ENCODE measurements at places on chromosomes 12 and 14. TPM values are rescaled to one million over a fixed set of nuclear protein-coding genes. Genes with fewer than 3 reads are reported as not detected.

The AQP2 gene
- total RNA-seq: not detected

The ASB2 gene
- 0.77 TPM for total RNA-seq

The MIPOL1 gene
- 23.9 TPM for total RNA-seq

The NT5DC3 gene
- 14.8 TPM for total RNA-seq

The TPH2 gene
- total RNA-seq: 0.90 TPM

The C3AR1 gene
- total RNA-seq: not detected

The GLT1D1 gene
- total RNA-seq: 3.6 TPM

The SRRM4 gene
- 1.1 TPM for total RNA-seq

The RDH12 gene
- total RNA-seq: 1.1 TPM

The GYS2 gene
- total RNA-seq: not detected

The PTPRO gene
- 2.0 TPM for total RNA-seq

DNA sequence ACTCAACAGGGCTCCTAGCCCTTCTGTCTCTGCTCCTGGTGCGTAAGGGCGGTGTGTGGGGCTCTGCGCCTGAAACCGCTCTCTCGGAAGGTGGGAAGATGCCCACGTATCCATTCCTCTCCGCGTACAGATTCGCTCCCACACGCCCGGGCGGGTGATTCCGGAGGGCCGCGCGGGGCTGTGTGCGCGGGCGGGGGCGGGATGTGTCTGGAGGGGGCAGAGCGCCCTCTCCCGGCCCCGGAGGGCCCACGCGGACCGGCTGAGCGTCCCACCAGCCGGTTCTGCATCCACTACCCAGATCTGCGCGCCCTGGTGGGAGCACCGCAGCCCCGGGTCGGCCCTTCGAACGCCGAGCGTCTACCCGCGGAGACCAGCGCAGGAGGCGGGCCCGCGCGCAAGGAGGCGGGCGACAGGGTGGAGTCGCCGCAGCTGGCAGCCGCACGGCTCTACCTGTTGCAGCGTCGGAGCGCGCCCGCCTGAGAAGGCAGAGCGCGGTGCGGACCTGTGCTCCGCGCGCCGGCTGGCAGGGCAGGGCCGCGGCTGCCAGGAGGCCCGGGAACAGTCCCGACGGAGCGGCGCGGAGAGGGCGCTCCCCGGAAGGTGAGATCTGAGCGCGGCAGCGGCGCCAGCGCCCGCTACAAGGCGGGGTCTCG lies 1.4 kb upstream of the KCNK13 start:
- DNase-seq: peak; percentile 85

DNA sequence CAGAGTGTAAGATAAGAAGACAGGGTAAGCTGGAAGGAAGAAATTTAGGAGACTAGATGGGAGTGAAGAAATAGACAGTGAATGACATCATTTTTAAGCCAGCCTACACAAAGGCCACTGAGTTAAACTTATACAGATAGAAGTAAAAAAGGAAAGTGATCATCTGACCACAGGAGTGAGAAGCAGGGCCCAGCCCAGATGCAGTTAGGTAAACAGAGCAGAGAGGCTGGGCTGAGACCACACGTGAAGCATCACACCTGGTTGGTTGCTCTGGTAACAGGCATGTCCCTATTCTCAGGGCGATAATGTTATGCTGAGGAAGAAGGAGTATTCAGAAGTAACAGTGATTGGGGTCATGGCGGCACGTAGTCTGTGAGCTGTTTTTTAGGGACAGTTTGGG lies 1079.4 kb downstream of the AACS start:
- no peak for DNase-seq

DNA sequence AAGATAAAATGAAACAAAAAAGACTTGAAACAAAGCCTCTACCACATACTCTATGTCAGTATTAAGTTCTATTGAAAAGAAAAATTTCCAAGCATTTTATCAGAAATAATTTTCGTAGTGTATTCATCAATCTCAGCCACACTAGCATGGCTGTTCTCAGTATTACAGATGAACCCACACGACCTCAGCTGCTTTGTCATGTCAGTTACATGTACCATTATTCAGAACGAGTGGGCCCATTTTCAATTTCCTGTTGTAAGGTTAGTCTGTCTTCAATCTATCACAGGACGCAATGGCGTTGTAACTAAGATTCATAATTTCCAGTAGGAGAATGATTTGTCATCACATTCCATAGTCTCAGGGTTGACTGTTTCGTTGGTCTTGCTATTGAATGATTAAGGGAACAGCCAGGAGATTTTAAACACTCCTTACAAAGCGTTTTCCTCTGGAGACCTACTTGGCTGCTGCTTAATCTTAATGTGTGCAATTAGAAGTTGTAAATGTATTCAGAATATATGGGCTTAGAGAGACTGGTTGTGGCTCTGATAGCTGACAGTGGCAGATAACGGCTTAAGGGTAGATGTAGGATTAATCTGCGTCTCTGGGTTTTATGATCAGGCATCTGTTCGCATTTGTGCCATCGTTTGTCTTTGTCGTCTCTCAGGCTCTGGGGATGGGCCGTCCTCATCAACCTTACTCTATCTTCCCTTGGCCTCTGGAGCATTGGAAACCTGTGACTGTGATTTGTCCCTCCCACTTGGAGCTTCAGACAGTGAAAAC lies 65.4 kb downstream of the GLT1D1 start:
- DNase-seq: no peak

- no peak for DNase-seq
These were observed 18.1 kb upstream of the KSR2 start for GRCh38 chr12:117986705-117987469.

DNA sequence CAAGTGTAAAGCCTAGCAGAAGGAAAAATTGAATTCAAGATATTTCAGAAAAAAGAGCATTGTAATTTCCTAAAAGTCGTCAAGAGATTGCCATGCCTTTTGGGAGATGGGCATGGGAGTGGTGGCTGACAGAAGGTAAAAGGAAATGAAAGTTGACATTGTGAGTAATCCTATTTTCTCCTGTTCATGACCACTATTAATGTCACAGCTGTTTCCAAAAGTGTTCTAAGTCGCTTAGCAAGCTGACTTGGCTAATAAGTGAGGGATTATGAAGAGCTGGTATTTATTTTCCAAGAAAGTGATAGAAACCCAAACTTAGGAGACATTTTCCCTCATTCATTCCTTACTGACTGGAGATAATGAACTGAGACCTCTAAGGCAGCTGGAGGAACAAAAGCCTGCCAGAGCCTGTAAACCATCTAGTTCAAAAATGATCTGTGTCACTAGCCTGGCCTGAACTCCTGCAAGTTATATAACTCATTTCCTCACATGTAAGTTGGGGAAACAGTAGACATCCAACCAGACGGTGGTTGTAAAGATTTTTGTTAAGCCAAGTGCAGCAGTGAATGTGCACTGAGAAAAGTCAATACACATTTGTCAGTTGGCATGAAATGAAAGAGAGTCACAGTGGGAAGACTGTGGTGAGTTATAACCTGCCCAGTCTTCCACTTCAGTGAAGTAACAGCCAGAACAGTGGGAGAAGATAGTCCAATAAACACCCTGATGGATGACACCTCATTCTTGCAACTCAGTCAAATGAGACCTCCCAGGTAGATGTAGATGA lies 75.8 kb downstream of the DIO2 start:
- DNase-seq: no peak

DNA sequence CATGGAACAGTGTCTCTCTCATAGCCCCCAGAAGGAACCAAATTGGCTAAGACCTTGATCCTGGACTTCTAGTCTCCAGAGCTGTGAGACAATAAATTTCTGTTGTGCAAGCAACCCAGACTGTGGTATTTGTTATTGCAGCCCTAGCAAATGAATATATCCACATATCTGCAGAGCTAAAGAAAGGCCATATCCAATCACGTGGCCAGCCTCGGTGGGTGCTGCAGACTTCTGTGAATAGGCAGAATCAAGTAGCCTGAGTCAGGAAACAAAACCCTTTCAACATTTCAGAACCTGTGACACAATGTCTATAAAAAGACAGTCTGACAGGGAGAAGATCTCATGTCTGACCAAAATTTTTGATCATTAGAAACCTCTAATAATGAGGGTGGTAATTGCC lies 71.0 kb upstream of the CPM start:
- no peak for DNase-seq

DNA sequence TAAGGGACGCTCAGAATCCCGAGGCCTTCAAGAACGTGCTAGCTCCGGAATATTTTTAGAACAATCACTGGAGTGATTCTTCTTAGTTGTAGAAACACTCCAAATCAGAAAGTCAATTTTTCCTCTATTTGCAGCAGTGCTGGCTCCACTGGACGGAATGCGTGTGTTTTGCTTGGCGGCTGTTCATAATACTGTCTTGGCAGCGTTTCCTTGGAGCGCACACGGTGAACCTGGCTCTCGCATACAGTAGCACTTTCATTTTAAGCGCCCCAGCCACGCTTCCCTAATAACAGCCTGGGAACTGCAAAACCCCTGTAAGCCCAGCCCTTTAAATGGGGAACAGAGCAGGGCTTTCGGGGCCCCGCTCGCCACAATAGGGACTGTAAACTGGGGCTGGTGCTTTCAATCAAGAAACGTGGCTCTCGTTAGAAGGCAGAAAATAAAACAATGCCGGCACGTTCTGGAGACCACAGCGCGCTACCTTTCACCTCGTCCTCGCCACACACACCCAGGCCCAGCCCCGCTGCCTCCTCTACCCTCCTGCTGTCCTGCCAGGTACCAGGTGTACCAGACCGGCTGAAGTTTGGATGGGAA lies 79.9 kb downstream of the BCL11B start:
- no peak for DNase-seq

GRCh38 chr12:3651585-3652424 lies 101.1 kb downstream of the CRACR2A start:
- no peak for DNase-seq

- DNase-seq: no peak
These were observed 13.5 kb upstream of the ATG14 start for GRCh38 chr14:55425091-55425490.

DNA sequence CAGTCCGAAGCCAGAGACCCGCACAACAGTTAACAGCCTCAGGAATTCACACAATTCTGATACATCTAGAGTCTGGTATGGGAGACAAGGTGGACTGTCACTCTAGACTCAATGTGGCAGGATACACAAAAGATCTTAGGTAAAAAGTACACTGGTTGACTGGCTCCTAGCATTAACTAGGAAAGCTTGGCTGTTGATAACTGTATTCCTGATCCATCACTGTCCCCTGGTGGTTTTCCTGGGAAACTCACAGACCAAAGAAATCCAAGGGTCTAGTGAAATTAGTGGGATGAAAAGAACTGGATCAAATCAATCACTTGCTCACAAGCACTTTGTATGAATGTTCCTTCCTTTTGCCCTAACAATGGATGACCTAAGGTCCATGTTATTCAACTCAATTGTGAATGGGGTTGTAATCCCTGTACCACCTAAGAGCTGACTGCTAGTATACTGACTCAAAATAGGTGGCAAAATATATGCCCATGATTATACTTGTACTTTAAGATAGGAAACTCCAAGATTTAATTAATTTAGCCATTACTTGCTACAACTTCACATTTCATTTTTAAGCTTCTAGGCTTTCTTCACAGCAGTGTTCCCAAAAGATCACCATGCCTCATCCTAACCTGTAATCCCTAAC lies 14.0 kb downstream of the NPC2 start:
- no peak for DNase-seq

DNA sequence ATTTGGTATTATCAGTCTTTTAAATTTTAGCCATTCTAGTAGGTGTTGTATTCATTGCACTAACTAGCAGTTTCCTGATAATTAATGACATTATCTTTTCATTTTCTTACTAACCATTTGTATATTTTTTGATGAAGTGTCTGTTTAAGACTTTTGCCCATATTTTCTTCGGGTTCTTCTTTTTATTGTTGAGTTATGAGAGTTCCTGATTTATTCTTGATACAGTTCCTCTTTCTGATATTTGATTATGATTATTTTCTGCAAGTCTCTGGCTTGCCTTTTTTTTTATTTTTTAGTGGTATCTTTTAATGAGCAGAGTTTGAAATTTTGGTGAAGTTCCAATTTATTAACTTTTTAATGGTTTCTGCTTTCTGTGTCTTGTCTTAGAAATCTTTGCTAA lies 6.2 kb upstream of the RNU6-7 start:
- no peak for DNase-seq

DNA sequence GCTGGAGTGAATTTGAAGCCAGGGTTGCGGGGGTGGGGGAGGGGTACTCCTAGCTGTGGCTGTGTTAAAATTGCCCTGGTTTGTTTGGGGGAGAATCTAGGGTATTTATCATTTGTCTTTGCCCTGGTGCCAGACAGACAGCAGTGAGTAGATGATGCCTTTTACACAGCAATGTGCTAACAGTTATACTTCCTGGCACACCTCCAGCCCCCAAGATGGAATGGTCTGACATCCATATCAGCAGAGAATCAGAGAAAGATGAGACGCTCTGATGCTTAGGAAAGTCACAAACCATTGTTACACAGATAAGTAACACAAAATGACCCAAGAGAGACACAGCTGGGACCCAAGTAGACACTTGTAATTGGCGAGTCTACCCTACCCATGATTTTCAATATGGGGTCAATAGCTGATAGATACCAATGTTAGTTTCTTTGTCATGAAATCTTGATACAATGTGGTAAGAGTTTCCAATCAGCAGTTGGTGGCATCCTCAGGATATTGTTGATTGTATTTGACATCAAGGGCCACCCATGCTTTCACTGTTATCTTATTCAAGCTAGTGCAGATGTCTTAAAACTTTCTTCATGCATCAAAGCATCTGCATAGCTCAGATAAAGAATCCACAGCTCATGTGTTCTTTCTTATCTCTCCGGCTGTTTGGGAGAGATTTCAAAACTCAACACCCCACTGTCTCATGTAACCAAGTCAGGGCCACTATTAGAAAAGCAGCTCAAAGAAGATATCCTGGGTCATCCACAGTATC lies 2.6 kb upstream of the PRKAB1 start:
- DNase-seq: no peak

DNA sequence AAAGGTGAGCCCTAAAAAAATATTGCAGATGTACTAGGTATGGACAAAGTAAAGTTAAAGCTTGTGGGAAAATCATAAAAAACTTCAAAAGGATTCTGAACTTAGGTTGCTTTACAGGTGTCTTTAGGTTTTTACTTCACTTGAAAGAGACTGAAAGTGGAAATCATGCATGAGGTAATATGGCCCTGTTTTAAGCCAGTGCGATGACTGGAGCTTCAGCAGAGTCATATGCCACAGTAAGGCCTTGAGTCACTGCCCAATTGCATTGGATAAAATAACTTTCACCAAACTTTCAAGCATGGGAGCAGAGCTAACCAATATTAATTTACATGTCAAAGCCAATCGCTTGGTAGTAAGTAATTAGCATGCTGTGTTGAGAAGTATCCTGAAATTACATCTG lies 63.9 kb upstream of the TMEM260 start:
- DNase-seq: no peak

- no peak for DNase-seq
These were observed 76.5 kb downstream of the FBXL14 start for GRCh38 chr12:1517734-1518525.
